Daoy (cell line): ENCODE measurements at places on chromosomes 1 and 21.

- no peak for DNase-seq
These were observed 17.7 kb upstream of the TAL1 start for GRCh38 chr1:47249755-47250154.

GRCh38 chr1:209176866-209177430, 406.6 kb upstream of the CAMK1G start:
- DNase-seq = no peak

DNA sequence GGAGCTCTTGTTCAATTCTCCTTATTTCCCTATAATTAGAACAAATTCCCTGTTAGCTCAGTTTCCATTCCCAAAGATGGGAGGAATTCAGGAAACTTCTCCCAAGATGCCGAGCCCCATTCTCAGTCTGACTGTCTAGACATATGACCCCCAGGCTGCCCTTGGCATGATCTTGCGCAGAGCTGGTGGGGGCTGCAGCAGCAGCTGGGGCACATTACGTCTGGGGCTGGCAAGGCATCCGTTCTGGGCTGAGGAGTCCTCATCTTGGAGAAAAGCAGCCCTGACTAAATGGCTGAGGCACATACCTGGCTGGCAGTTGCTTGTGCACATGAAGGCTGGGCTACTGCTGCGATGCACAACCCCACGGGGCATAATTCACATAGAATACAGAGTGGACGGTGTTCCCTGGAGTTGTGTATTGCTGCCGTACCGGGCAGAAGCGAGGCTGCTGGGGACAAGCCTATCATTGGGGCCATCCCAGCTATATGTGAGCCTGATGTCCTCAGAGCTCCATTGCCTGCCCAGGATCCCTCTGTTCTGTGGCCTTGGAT, 36.4 kb upstream of the TRABD2B start:
- DNase-seq = no peak

DNA sequence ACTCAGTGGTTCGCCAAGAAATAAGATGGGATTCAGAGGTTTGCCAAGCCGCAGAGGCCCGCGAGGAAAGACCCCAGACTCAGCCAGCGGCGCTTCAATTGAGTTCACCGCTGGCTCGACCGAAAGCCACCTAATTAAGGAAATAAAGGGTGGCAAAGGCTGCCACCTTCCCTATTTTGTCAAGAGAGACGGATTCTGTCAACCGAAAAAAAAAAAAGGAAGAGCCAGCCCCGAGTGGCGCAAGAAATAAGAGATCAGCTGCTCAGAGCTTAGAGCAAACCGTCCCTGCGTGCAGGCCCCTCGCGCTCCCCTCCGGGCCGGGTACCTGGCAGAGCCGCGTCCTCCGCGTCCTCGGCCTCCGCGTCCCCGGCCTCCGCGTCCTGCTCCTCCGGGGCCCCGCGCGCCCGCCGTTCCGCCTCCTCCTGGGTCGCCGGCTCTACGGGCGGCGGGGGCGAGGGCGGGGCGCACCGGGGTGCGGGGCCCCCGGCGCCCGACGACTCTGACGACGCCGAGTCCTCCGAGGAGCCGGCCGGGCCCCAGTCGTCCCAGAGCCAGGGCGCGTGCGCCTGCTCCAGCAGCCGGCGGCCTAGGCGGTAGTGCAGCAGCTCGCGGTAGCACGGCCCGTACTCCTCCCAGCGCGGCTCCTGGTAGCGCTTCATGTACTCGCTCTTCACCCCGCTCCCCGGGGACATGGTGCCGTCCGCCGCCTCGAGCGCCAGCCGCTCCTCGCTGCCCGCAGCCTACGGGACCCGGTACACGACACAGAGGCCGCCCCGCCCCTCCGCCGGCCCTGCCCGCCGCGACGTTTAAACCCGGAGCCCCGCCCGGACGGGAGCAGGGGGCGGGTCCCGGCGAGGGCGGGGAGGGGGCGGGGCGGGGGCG, 832 bp downstream of the CCSAP start:
- peak; percentile 89 for DNase-seq

- DNase-seq = no peak
These were observed 21.9 kb upstream of the PIK3CD start for GRCh38 chr1:9629445-9630201.

DNA sequence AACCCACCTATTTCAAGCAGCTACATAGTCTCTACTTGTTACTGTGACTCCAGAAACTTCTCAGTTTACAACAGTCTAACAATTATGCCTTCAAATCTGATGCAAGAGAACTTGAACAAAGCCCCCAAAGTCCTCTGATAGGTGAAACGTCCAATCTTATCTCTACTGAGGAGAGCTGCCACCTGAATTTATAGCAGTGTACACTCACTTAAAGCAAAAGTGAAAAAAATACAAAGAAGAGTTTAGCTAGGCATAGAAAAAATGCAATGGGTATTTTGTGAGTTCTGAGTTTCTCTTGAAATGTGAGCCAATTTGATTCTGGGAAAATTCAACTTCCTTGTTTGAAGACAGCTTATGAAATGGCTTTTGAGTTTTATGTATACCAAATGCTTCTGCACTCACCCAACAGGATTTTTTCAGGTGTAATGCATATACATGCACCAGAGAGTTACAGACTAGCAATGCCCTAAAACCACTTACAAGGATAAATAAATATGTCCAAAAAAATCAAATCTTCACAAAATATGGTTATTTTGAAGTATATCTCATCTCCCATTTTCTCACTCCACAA, 17.8 kb upstream of the CLIC6 start:
- DNase-seq = no peak

DNA sequence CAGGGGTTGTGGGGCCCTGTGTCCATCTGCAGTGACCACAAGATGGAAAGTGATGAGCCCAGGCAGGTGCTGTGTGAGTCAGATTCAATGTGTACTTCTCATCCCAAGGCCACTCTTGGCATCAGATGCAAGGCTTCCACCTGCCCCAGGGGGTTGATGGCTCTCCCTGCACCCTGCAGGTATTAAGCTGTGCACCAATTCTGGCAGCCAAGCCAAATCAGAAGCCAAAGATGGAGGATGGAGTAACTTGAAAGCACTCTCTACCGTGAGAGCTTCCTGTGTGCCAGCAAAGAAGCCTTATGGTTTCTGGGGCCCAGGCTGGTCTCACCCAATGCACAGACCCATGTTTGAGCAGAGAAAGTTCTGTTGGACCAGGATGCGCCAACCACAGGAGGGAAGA, 44.3 kb upstream of the TENT5C start:
- no peak for DNase-seq

GRCh38 chr1:159944623-159945455, 574 bp downstream of the IGSF9 start:
- no peak for DNase-seq

DNA sequence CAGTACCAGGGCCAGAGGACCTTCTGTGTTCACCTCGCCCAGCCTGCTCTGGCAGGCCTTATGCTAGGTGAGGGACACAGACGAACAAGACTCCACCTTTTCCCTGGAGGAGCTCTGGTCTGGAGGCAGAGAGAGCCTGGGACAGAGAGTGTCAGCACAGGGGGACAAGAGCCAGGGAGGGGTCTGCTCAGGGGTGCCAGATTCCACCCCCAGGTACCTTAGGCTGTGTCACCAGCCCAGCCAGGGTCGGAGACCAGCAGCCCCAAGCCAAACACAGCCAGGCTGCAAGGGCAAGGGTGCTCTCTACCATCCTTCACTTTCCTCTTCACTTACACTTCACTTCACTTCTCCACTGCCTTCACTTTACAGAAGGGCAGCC, 4.3 kb upstream of the LRP8 start:
- no peak for DNase-seq

GRCh38 chr1:232922485-232922884, 27.9 kb upstream of the NTPCR start:
- DNase-seq = peak; percentile 86

DNA sequence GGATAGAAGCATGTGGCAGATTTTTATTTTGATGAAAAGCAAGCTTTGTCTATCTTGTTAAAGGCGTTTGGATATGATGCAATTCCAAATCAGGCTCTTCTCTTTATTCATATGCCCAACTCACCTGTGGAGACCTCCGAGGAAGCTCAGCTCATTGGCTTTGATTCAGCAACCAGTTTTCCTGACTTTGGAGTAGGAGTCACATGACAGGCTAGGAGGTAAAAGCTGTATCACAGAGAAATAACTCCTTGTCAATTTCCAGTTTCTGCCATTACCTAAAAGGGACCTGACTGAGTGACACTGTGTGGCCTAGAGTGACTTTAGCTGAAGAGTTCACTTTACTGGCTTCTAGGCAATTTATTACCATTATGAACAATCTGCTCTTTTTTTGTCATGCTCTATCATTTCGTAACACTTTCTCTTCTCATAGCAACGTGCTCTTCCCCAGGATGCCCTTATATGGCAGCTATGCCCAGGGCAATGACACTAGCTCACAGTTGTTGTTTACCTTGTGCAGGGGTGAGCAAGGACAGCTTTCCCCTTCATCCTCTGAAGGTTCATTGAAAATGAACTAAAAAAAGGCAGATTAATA, 107.2 kb downstream of the KCNK1 start:
- no peak for DNase-seq

GRCh38 chr1:25735956-25736529, 64.0 kb upstream of the SELENON start:
- DNase-seq = no peak

- DNase-seq = no peak
These were observed 100.3 kb downstream of the CACNA1E start for GRCh38 chr1:181583598-181583997.

DNA sequence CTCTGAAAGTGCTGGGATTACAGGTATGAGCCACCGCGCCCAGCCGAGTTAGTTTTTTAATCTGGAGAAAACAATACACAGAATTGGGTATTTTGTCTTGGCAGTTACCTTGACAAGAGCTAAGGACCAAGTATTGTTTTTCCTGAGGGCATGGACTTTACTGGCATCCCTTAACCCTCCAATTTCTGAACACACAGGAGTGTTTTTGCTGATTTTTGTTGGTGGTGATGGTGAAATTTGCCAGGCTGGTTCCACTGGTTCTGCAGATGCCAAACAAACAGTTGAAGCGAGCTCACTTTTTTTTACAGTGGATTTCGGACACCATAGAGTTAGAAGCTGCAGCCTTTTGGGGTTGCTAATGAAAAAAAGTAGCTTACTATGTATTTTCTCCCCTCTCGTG, 37.2 kb upstream of the SH3D21 start:
- DNase-seq = no peak

- DNase-seq = no peak
These were observed 99.5 kb downstream of the TGFB2 start for GRCh38 chr1:218444588-218444987.

DNA sequence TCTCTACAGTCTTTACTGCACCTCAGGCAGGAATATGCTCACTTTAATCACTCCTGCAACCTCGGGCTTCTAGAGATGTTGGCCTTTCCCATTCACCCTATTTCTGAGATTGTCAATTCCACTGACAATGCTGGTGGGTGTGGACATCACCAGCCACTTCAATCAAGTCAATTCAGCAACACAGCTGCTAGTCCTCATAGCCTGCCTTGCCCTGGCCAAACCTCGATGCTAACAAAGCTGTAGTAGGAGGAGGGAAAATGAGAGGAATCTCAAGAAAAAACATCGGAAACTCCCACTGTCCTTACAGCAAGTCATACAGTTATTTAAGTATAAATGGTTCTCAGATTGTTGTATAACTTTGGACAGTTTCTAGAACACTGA, 155.0 kb downstream of the KCNH1 start:
- DNase-seq = no peak

- DNase-seq = no peak
These were observed 11.3 kb downstream of the LY9 start for GRCh38 chr1:160807247-160807646.

DNA sequence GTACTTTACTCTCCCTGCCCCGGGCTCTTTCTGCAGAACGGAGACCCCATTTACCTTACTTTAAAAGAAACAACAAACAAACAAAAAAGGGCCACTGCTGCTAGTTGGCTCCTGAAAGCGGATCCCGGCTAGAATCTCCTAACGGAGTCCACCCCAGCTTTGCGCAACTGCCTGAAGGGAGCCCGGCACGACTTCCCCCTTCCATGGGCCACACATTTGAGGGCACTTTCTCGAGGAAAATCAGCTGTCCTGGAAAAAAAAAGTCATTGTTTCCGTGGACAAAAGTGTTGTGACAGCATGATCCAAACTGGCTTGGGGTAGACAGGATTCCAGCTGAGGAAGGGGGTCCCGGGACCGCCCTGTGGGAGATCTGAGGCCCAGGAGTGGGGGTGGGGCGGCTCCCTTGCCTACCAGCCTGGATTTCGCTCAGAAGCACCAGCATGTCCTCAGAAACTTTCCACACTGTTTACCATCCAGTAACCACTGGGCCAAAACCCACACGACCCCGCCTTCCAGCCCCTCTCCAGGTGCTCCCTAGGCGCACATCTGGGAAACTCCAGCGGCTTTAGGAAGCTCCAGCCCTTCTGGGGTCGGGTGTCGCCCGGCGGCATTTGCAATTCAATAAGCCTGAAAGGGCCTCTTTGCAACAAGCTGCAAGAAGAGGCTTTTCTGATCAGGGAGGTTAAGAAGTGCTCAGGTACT, 4.8 kb downstream of the RIPK4 start:
- no peak for DNase-seq

DNA sequence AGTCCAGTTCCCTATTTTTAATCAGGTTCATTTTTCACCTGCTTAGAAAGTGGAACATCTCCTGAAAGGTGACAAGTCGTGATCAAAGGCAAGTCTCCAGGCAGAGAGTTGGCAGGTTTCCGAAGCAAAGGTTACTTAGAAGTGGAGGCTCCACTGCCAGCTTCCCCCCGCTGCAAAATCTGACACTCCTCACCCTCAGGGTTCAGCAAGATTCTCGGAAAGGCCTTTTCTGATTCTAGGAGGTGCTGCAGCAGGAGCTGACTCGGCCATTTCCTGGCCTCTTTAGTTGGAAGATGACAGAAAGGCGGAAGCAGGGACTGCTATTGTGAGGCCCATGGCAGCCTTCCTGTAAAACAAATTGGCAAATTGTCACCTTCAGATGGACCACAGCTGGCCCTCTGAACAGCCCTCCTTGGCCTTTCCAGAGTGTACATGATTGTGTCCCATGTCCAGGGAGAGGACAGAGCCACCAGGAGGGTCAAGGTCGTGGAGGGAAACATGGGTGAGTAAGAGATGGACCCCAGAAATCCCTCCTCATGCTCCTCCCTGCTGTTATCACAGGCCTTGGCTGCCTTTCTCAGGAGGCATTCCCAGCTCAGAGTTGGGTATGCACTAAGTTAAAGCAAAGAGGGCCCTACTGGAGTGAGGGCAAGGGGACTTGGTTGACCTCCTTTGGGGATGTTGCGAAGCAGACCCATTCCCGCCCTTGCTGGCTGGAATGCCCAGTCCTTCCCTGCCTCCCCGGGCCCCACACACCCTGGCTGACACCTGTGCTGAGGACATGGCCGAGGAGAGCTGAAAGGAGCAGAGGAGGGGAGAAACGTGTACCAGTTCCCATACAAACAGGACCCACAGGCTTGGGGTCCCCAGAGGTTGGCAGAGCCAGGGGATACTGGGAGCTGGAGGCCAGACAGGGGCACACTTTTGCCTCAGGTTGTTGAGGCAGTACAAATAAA, 115.5 kb upstream of the IRF2BP2 start:
- DNase-seq = no peak

GRCh38 chr21:37088186-37088735, 15.2 kb downstream of the TTC3 start:
- no peak for DNase-seq
